ENCODE measurements at places on chromosomes 12 and 14.

DNA sequence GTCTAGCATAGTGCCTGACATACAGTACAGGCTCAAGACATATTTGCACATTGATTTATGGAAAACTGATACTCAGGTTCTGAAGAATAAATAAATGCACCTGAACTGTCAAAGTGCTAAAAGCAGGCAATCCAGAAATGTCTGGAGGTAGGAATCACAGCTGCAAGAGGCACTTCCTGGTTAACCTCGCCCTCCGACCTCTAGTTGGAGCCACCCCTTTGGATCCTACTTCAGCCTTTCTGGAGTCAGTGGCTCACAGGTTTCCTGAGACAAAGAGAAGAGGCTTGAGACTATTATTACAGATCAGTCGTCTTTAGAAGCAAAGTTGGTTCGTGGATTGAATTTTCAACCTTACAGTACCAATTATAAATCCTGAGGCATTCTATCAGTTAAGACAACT is 13.0 kb downstream of the TCP11L2 start:
- DNase-seq: no peak

DNA sequence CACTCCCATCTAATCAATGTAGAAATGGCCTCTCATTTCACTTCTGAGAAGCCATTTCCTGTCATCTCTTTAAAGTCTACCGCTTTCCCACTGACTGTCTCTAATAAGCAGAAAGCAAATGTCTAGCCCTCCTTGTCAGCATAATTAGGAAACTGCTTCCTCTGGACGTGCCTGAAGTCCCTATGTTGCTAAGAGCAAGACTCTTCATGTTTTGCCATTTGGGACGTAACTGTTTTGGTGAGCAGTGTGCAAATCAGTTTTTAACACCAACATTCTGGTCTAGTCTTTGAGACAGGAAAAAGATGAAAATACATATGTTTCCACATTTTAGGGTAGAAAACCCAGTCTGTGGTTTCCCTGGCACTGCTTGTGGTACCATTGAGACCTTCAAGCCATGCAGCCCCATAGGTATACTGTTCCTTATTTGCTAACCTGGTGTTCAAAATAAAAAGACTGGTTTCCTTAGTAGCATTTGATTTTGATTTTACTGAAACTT is 22.2 kb downstream of the IFNG start:
- no peak for DNase-seq

DNA sequence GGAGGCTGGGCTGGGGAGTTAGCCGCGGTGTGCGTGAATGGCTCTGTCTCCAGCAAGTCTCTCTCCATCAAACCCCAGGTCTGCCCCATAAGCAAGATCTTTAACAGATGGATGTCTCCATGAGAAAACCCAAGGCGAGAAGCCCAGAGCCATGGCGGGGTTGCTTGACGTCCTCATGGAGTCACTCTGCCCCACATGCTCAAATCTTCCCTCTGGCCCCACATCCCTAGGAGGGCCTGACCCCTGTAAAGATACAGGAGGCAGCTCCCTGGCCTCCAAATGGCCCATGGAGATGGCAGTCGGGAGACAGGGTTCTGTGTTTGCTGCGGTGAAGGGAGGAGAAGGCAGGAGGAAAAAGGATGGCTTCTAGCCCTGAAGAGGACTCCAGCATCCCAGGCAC is 49.3 kb downstream of the C14orf132 start:
- no peak for DNase-seq

- peak; percentile 6 for DNase-seq
Observed at GRCh38 chr14:56379956-56380355, 199.6 kb upstream of the TMEM260 start.

DNA sequence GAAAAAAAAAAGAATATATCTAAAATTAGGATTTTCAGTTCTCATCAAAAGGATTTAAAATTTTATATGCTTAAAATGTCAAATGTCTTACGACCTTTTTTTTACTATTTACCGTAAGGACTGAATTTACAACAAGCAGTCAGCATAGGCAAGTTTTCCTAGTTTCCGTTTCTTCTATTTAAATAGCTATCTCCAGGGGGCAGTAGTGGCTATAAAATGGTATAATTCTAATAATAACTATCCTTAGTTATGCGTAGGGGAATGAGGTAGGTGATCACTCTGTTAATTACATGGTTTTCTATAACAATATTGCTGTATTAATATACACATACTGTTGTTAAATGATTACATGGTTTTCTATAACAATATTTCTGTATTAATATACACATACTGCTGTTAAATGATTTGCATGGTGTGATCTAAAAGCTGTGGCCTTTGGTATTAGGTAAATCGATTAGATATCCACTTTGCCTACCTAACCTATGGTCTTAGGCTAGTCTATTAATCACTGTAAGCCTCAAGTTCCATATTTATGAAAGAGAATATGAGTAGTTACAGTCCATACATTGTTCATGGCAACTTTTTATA is 217.7 kb upstream of the PDZRN4 start:
- DNase-seq: no peak

DNA sequence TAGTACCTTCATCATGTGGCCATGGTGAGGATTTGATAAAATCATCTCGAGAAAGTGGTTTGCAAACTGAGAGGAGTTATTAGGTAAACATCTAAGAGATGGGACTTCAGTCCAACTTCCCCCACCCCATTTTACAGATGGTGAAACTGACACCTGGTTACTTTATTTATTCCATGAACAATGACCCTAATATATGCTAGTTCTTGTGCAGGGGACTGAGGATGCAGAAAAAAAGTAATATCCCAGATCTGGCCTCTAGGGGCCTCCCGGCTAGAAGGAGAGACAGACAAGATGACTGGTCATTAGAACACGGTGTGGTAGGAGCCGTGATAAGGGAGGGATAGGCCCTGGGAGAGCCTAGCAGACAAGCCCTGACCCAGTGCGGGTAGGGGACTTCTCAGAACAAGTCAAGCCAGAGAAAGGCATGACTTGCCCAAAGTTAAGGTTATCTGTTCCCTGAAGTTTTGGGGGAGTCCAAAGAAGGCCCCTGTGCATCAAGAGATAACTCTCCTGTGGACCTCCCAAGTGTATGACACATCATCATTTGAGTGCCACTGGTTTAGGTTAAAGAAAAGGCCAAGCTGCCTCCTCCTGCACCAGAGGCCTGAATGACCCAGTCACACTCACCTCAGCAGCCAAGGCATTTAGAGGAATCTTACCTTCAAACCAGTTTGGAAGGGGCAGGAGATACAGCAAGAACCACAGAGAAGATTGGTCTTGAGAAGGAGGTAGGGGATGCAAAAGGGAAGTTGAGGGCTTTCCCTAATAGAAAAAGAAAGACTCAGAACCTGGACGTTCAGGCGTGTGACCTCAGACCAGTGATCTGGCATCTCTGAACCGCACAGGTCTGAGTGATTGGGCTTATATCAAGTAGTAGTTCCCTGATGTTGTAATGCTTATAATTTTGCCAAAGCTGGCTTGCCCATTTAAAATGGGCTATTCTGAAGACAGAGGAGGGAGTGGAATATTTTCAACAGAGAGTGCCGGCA is 1.6 kb downstream of the CMKLR1 start:
- peak; percentile 27 for DNase-seq

DNA sequence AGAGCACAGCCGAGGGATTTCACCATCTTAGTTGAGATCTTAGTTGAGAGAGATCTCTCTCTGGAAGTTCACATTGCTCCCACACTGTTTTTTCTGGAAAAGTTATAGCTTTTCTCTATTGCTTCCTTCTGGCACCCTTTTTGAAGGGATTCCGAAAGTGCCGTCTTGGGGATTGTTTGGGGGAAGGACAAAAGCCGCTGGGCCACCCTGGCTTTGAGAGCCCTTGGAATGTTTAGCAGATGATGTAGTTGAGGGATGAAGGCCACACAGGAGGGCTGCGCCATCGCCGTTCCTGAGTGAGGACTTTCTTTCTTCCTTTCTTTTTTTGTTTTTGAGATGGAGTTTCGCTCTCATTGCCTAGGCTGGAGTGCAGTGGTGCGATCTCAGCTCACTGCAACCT is 17.7 kb downstream of the PLEKHG3 start:
- peak; percentile 78 for DNase-seq

DNA sequence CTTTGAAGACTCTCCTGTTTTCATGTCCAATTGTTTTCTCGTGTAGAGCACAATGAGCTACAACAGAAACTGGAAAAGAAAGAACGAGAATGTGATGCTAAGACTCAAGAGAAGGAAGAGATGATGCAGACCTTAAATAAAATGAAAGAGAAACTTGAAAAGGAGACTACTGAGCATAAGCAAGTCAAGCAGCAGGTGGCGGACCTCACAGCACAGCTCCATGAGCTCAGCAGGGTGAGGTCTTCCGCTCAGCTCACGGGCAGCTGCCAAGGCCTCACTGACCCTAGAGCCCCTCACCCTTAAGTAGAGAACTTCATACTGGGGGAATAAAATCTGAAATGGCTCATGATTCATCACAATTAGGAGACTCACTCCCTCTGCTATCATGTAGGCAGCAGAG is 134.7 kb downstream of the GPR135 start:
- no peak for DNase-seq

- DNase-seq: no peak
Observed at GRCh38 chr12:117273091-117273490, 82.8 kb upstream of the FBXO21 start.

GRCh38 chr12:88884600-88884999 is 304.3 kb upstream of the KITLG start:
- DNase-seq: no peak

- DNase-seq: no peak
Observed at GRCh38 chr12:71950819-71951218, 12.2 kb downstream of the TPH2 start.

DNA sequence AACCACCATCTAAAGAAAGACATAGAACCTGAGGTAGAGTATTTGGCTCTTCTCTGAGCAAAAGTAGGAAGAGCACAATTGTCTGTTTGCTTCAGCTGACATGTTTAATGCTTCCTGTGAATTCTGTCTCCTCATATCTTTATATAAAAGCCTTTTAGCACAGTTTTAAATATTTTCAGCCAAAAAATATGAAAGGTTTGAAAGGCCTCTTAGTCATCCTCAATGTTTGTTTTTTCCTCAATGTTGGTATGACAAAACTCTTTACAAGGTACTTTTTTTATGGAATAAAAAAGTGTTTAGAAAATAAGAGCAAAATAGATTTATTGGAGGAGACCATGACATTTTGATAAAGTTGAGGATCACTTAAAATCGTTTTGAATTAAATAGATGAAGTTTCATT is 360.9 kb downstream of the NAV3 start:
- no peak for DNase-seq

GRCh38 chr12:109174468-109174867 is 58.1 kb downstream of the ACACB start:
- DNase-seq: no peak

DNA sequence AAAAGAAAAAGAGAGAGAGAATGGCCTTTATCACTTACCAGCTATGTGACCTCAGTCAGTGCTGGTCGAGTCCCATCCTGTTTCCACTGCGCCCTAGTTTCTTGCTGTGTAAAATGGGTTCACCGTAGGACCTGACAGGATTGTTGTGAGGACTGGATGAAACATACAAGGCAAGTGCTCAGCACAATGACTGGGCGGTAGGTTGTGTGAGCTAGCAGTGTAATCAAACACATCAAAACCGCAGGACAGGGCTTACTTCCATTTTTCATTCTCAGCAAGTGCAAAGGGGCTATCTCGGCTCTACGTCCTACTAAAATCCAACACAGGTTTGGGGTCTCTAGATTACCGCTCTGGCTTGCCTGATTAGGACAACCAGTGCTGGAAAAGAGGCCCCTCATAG is 36.4 kb upstream of the ATXN2 start:
- DNase-seq: no peak

GRCh38 chr14:75417674-75418073 is 10.1 kb upstream of the JDP2 start:
- peak; percentile 28 for DNase-seq

- no peak for DNase-seq
Observed at GRCh38 chr14:55800156-55800785, 220.3 kb downstream of the KTN1 start.

DNA sequence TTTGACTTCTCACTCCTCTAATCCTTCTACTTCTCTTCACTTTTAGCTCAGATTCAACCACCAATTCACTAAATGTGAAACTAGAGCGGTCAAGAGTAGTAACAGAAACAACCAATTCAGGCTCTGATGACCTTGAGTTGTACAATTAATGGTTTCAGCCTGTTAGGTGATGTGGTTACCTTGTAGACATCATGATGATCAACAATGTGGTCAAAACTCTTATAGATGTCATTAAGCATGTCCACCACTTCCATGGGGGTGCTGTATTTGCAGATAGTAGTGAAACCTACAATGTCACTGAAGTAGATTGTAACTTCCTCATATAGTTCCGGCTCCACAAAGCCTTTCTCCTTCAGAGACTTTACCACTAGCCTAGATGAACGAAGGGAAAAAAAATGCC is 54.1 kb upstream of the PLBD1 start:
- DNase-seq: no peak

DNA sequence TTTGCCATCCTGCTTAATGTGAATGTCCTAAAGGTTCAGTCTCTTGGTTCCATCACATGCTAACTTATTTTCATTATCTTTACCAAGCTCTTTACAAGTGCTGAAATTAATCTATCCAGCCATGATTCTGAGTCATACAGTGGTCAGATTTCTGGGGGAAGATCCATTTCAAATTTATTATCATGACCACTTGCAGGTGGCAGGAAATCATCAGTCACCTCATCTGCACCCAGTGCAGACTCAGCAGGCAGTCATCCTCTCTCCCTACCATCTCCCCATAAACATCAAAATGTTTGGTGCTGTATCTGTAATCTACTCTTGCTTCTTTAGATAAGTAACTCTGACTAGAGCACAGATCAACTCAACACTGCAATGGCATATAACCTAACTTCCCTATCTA is 23.5 kb downstream of the ATG14 start:
- DNase-seq: no peak

GRCh38 chr14:39841088-39841487 is 408.9 kb upstream of the FBXO33 start:
- peak; percentile 1 for DNase-seq

DNA sequence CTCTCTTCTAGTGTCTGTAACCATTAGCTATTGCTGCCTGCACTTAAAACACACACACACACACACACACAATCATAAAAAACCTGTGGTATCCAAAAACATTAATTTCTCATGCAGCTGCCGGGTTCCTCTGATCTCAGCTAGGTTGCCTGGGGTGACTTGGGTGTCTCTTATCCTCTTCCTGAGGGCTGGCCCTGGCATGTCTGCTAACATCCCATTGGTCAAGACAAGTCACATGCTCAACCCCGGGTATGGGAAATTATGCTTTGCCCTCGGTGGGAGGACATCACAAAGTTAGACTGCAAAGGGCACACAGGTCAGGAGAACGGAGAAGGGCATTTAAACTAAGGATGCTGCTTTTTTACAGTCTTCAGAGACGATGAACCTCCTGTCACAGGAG is 55.7 kb downstream of the TRPV4 start:
- DNase-seq: peak; percentile 33

GRCh38 chr12:31578632-31579031 is 12.3 kb downstream of the DENND5B start:
- DNase-seq: peak; percentile 61

DNA sequence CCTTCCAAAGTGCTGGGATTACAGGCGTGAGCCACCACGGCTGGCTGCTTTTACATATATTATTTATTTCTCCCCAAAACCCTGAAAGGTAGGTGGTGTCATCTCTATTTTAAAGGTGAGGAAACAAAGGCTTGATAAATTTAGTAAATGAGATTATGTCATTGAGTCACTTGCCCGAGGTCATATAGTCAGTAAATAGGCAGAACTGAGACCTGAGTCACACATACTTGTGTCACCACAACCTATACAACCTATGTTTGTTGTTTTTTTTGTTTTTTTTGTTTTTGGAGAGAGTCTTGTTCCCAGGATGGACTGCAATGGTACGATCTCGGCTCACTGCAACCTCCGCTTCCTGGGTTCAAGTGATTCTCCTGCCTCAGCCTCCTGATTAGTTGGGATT is 12.8 kb downstream of the TSFM start:
- DNase-seq: no peak

Data from fibroblast of skin of scalp (primary cell).